RCC 7860 (cell line): ENCODE measurements at places on chromosomes 2 and 18.

DNA sequence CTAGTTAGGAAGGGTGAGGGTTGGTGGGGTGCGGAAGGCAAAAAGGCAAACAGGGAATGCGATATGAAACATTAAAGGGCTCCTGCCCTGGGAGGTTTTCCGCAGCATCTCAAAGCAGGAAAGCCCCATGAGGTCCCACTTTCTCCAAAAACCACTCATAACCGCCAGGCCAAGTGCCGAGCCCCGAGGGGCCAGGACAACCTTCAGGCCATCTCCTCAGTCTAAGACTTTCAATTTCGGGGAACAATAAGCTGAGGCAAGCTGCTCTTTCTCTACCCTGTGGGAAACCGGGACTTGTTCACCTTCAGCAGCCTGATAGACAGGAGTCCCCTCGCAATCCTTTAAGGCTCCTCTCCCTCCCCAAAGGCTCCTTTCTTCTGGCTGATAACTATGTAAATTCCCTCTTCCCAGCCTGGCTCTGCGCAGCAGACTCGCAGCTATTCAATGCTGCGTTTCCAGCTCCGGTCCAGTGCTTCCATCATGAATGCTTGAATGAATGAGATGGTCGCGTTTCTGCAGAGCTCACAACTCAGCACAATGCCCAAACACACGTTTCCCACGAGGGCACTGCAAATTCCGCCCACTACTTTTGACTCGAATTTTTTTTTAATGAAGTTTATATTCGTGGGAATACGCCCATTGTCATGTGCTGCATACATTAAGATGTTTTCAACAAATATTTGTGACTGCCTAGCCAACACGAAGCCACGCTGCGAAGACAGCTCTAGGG lies 1.4 kb downstream of the LAMA1 start:
- no peak for DNase-seq

- DNase-seq, result no peak
These were observed 19.9 kb downstream of the MBOAT2 start for GRCh38 chr2:8983571-8983970.

DNA sequence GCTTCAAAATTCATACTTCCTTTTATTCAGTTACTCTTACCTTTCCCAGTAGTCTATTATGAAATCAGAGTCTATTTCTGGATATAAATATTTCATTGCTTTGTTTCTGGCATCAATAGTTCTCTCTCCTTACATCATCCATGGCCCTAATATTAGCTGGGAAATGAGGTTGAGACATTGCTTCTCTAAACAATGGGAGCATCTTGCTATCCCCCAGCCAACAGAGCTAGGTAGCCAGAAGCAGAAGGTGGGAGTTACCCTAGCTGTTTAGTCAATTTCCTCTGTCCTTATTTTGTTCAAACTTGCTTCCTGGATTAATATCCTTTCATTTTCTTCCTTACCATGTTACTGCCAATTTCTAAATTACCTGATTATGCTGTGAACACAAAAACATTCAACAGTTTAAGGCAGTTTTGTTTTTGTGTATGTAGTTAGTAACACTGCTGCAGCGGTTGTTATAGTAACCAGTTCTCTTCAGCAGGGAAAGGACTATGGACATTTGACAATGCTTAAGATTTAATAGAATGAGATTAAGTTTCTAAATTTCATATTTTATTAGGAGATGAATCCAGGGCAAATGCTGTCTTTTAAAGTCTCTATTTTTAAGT lies 160.5 kb upstream of the KCNJ3 start:
- DNase-seq, result no peak

DNA sequence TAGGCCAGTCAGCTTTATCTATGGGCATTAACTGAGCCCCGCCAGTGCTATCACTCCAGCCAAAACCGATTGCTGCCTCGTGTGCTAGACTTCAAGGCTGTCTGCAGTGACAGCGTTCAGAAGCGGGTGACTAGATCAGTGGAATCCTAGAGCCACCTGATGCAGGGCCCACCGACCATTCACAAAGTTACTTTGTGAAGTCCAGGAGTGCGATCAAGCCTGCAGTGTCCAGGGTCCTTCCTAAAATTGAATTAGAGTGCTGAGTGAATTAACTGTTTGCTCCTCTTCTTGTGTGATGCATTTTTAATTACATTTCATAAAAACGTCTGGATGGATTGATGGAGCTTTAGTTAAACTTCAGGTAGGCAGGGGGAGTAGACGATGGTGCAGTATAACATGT lies 13.9 kb downstream of the PCARE start:
- DNase-seq, result no peak

DNA sequence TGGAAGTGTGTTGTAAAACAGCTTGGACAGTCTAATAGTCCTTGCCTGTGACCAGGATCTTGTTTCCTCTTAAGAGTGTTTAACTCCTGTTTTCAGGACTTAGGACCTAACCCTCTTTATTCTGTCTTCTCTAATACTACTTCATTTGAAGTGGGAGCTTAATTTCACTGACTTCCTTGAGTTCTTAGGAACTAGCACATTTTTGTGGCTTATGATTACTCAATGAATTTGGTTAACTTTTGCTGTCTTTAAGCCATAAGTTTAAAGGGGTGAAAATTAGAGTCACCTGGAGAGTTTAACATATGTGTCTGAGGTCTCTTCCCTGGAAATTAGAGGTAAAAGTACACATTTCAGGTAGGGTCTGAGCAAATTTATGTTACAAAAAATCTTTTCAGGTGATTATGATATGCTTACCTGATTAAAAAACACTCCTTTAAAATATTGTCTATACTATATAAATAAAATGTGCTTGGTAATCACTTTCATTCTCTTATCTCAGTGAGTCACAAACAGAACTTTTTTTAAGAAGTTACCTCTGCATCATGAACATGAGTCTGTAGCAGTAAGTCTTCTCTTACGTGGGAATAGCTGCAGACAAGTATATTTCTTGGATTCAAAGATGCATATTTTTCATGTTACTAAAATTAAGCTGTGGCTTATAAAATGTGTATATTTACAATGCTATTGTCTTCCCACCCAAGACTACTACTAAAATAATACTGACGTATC lies 52.7 kb downstream of the ATP9B start:
- DNase-seq, result no peak

DNA sequence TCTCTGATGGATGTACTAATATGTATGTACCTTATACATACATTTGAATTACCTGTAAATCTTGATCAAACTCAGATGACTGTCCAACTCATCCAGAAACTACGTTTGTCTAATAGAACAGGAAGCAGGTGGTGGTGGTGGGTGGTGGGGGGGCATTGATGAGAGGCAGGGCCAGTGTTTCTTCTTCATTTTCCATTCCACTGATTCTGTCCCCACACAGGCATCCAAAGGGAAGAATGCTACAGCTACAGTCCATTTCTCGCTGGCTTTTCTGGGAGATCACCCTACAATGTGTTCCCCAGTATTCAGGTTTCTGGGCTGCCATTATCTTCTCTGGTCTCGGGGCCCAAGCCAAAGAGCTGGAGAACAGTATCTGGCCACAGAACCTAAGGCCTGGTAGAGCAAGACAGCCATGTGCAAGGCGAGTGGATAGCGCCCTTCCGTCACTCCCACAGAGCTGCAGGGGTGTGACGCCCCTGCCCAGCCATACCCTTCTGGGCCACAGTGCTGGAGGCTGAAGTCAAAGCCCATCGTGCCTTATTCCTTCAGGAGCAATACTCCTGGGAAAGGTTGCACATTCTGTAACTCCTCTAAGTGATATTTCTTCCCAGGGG lies 54.5 kb downstream of the BCL11A start:
- no peak for DNase-seq

DNA sequence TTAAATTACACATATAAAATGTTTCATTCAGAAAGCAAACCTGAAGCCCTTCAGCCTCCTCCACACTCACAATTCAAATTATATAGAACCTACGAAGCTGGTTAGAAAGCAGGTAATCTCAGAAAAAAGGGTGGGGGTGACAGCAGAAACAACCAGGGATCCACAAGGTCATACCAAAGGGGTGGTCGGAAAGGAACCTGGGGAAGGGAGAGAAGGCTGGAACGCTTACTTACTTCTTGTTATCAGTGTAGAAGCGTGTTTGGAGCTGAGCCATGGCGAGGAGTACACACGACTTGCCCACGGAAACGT lies 316 bp downstream of the WDR12 start:
- no peak for DNase-seq

DNA sequence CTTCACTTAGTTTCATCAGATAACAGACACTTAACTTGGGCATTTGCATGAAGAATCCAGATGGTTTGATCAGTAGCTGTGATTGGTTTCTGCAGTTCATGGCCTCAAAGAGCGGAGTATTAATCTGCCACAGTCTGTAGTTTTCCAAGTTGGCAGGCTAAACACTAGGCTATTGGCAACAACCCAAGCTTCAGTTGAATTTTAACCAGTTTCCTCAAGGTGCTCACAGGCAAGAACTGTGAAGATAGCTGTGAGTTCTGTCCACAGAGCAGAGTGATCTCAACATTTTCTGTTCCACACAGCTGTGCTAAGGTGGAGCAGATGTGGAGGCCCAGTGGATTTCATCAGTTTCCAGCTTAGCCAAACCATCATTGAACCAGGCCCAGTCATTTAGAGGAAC lies 469.5 kb upstream of the LINC00305 start:
- no peak for DNase-seq

- no peak for DNase-seq
These were observed 219.1 kb downstream of the CALCRL start for GRCh38 chr2:187228986-187229385.

GRCh38 chr2:121598087-121598486 lies 51.2 kb downstream of the CLASP1 start:
- DNase-seq, result no peak

- no peak for DNase-seq
These were observed 59.9 kb downstream of the TNP1 start for GRCh38 chr2:216799873-216800431.

DNA sequence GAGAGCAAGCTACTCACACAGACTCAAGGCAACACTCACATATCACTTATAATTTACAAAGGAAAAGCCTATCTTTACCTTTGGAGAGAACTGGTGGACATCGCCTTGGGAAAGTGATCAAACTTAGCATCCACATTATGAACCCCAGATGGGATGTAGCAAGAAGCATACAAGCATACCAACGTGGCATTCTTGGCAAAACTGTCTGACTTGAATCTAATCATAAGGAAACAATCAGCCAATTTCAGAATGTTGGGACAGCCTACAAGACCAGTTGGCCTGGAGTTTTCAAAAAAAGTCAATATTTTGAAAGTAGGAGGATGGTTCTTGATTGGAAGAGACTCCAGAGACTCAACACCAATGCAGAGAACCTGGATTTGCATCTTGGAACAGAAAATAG lies 79.1 kb upstream of the PMAIP1 start:
- DNase-seq, result no peak

- DNase-seq, result no peak
These were observed 1719.2 kb upstream of the LRRTM1 start for GRCh38 chr2:82023710-82024109.

GRCh38 chr2:164839914-164840457 lies 1.6 kb downstream of the COBLL1 start:
- DNase-seq, result peak; percentile 47

- DNase-seq, result peak; percentile 18
These were observed 55.5 kb downstream of the PIGN start for GRCh38 chr18:62131301-62131909.

DNA sequence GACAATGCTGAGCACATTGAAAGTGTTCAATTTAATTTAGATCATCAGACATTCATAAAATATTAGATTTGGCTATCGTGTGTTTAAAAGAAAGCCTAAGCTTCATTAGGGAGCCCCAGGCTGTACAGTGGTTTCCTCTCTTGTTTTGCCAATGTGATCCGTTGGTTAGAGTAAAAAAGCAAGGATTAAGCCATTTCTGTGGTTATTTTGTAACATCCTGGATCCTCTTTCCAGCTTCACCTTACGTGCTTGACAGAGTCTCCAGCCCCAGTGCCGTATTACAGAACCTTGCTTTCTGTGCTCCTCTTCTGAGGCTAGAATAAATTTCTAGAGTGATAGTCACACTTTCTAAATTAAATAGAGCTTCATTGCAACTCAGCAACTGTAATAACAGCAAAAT lies 289.3 kb upstream of the LINC00305 start:
- DNase-seq, result no peak

GRCh38 chr2:65353927-65354326 lies 78.5 kb downstream of the SPRED2 start:
- no peak for DNase-seq

GRCh38 chr18:24474406-24474805 lies 14.0 kb downstream of the HRH4 start:
- DNase-seq, result no peak

DNA sequence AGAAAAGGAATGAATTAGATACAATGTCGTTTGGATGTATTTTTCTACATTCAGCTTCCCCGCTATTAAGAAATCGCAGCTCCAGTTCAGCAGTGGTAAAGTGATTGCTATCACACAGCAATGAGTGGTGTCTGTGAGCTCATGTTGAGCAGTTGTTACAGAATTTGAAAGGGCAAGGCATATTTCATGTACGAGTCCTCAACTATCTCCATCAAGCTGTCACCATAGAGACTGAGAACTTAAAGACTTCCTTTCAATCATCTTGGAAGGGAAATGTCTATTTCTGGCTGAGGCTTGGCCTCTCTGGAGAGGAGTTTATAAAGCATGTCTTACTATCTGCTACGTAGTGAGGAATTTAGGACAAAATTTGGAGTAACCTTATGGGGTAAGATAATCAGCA lies 24.4 kb upstream of the FAM117B start:
- DNase-seq, result no peak

GRCh38 chr18:79919089-79919488 lies 32.4 kb downstream of the SLC66A2 start:
- DNase-seq, result no peak

DNA sequence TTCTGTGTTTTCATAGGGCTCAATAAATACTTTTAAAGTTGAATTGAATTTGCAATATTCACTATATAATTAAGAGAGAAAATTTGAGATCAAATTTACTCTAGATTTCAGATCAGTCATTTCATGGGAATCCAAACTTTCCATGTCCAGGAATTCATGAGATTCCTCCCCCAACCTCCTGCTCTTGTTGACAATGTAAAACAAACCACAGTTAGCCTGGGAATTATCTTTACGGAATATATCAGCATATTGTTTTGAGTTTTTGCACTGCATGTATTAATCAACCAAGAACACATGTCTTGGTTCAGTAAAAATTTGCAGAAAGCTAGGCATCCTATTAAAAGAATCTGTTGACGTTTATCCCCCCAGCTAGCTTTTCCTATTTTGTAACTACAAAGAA lies 42.3 kb downstream of the CYP1B1 start:
- DNase-seq, result no peak

- DNase-seq, result no peak
These were observed 22.7 kb upstream of the LPIN2 start for GRCh38 chr18:3035635-3036034.

DNA sequence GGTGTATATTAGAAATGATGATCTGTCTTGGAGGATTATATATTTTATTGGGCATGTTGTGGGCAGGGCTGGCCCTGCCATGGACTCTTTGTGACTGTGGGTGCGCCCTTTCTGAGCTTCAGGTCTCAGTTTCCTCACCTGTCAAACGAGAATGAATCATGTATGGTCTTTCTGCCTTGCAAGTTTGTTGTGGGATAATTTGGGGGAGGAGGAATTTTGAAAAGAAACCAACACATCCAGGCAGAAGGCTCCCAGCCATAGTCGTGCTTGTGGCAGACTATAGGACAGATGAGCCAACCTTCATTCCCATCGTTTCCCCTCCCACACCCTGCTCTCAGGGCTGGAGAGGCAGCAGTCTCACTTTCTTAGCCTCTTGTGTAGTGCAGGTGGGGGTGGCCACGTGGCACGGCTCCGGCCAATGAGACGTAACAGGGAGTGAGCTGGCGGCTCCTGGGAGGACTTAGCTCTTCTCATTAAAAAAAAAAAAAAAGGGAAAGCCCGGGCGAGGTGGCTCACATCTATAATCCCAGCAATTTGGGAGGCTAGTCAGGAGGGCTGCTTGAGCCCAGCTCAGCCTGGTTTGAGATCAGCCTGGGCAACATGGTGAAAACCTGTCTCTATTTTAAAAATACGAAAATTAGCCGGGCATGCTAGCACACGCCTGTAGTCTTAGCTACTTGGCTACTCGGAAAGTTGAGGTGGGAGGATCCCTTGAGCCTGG lies 63.1 kb downstream of the RHOB start:
- DNase-seq, result peak; percentile 69
